ENCODE measurements at places on chromosomes 5 and 9. TPM values are rescaled to one million over a fixed set of nuclear protein-coding genes. Genes with fewer than 3 reads are reported as not detected.
A peak's percentile ranks its signal among the peaks of the same experiment; 100 is the strongest.

DNA sequence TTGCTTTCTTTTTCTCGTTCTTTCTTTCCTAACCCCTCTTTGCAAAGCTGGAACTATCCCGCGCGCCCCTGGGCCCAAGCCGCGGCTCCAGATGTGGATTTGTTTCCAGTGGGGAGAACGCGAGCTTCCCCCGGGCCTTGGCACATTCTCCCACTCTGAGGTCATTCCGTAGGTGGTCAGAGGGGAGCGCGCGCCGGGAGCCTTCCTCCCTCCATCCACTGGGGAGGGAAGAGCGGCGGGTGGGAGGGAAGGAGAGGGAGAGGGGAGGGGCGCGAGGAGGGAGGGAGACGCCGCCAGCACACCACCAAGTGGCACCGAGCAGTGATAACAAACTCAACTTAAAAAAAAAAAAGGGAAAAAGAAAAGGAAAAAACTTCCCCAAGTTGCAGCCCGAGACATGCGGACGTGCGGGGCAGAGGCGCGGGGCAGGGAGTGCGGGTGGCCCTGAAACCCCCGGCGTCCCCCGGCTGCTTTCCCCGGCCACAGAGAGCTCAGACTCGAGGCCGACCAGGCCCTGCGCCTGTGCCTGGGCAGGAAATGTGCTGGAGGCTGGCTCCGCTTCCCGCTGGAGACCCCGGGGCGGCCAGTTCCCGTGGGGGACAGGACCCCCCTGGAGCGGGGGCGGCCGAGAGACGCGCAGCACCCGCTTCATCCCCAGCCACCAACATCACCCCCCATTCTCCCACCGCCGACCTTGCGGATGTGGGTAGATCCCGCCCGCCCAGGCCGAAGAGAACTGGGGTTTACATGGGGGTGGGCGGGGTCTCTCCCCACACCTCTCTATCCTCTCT lies 3.1 kb downstream of the IER5L start:
- peak; percentile 86 for DNase-seq
- no peaks in the 10 kb centered on the region for H3K27me3 ChIP-seq
- peak overlapping the region; percentile 94 for H3K27ac ChIP-seq
- H3K4me1 ChIP-seq: peaks cover 43% of the 10 kb centered on the region
- H3K4me3 ChIP-seq: peak overlapping the region; percentile 92

- no peaks in the 10 kb centered on the region for H3K4me1 ChIP-seq
- H3K36me3 ChIP-seq: no peaks in the 10 kb centered on the region
- no peak for DNase-seq
- H3K27me3 ChIP-seq: no peaks in the 10 kb centered on the region
- no peak overlapping the region for H3K4me3 ChIP-seq
- H3K27ac ChIP-seq: no peak overlapping the region
Measured at GRCh38 chr5:5978501-5979376, 399.6 kb downstream of the MED10 start.

DNA sequence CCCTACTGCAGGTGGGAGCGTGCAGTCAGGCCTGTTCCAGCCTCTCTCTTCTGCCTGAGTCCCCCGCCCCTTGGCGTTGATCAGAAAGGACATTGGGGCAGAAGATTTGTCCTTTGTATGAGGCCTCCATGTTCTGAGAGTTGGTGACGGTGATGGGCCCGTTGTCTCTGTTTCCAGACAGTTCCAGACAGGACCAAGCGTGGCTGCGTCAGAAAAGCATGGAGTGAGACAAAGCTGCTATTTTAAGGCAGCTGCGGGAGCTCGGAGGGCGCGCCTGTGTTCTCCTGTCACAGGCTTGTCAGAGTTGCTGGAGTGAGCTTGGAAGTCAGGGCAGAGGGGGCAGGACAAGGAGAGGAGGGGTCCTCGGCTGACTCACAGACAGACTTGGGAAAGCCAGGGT lies 32.1 kb upstream of the SH3PXD2B start:
- no peak overlapping the region for H3K27ac ChIP-seq
- no peaks in the 10 kb centered on the region for H3K36me3 ChIP-seq
- no peaks in the 10 kb centered on the region for H3K4me1 ChIP-seq
- peaks cover 16% of the 10 kb centered on the region for H3K27me3 ChIP-seq
- DNase-seq: no peak

GRCh38 chr5:178240766-178241165 lies 8.2 kb upstream of the PHYKPL start:
- no peaks in the 10 kb centered on the region for H3K27me3 ChIP-seq
- no peak overlapping the region for H3K4me3 ChIP-seq
- no peaks in the 10 kb centered on the region for H3K36me3 ChIP-seq
- DNase-seq: no peak
- H3K4me1 ChIP-seq: peaks cover 64% of the 10 kb centered on the region
- peak overlapping the region; percentile 93 for H3K27ac ChIP-seq

The SPINK4 gene
- total RNA-seq: not detected

The BTNL8 gene
- 5.2 TPM for total RNA-seq

Data from spleen (tissue), 13 donors.